MV-4-11 (cell line): ENCODE measurements at places on chromosomes 6 and 20.

DNA sequence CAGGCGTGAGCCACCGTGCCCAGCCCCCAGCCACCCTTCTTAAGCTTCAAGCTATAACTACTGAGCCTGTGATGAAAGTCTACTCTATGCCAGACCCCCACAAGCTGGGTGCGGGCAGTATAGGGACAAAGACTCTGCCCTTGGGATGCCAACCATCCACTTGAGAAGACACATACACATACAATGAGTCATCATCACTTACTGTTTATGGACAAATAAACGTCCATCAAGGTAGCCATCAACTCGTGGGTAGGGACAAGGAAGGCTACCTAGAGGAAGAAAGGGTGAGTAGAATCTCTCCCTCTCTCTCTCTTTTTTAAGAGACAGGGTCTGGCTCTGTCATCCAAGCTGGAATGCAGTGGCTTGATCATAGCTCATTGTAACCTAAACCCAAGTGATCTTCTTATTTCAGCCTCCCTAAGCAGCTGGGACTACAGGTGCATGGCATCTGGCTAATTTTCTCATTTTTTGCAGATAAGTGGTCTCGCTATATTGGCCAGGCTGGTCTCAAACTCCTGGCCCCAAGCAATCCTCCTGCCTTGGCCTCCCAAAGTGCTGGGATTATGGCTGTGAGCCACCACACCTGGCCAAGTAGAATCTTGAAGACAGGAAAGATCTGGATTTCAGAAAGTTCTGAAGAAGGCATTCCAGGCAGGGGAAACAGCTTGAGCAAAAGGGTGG lies 2.6 kb upstream of the TP53INP2 start:
- DNase-seq: no peak

GRCh38 chr6:140083375-140083774 lies 708.9 kb upstream of the CITED2 start:
- DNase-seq: no peak

GRCh38 chr6:15391500-15391899 lies 145.6 kb downstream of the JARID2 start:
- DNase-seq: no peak

GRCh38 chr6:133312006-133312405 lies 70.8 kb downstream of the EYA4 start:
- no peak for DNase-seq

- DNase-seq: no peak
Observed at GRCh38 chr6:15282334-15282733, 36.5 kb downstream of the JARID2 start.

- no peak for DNase-seq
Observed at GRCh38 chr6:6678811-6679210, 90.3 kb downstream of the LY86 start.

GRCh38 chr6:128246472-128247260 lies 273.7 kb downstream of the PTPRK start:
- DNase-seq: no peak

DNA sequence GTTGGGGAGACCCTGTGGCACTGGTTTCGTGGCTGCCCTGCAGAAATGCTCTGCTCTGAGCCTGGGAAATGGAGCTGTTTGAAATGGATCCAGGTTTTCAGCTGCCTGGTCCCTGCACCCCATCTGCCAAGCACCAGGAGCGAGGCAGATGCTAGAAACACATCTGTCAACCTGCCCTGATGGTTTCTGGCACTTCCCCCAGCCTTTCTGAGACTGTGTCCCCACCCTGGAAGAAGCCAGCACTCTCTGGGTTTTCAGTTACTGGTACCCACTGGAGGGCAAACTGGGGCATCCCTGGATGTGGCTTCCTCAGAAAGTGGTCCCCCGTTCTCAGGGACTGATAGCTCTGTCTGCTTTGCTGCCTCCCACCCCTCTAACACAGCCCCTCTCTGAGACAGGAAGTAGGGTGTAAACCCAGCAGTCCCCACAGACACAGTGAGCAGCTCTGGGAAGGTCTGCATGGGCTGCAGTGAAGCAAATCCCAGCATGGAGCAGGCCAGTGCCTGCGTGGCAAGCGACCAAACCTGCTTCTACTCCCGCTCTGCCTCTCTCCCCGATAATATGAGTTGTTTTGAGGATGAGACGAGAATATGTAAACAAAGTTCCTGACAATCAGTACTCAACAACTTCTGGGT lies 54.2 kb upstream of the MAFB start:
- no peak for DNase-seq

- DNase-seq: peak; percentile 46
Observed at GRCh38 chr20:38932457-38933120, 6.4 kb downstream of the FAM83D start.

DNA sequence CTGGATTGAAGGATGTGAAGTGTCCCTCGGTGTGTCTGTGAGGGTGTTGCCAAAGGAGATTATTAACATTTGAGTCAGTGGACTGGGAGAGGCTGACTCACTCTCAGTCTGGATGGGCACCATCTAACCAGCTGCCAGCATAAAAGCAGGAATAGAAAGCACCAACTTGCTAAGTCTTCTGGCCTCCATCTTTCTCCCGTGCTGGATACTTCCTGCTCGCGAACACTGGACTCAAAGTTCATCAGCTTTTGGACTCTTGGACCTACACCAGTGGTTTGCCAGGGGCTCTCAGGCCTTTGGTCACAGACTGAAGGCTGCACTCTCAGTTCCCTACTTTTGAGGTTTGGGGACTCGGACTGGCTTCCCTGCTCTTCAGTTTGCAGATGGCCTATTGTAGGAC lies 220.3 kb upstream of the LRFN2 start:
- peak; percentile 81 for DNase-seq

DNA sequence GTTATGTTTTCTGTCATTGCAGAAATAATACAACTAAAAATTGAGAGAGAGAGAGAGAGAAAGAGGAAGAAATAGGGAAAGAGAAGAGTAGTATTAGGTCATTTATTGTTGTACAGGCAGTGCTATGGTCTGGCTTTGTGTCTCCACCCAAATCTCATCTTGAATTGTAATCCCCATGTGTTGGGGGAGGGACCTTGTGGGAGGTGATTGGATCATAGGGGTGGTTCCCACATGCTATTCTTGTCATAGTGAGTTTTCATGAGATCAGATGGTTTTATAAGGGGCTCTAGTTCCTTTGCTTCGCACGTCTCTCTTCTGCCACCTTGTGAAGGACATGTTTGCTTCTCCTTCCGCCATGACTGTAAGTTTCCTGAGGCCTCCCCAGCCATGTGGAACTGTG lies 677.4 kb upstream of the CHD6 start:
- DNase-seq: no peak

GRCh38 chr6:5162355-5162754 lies 77.2 kb downstream of the PPP1R3G start:
- DNase-seq: no peak

DNA sequence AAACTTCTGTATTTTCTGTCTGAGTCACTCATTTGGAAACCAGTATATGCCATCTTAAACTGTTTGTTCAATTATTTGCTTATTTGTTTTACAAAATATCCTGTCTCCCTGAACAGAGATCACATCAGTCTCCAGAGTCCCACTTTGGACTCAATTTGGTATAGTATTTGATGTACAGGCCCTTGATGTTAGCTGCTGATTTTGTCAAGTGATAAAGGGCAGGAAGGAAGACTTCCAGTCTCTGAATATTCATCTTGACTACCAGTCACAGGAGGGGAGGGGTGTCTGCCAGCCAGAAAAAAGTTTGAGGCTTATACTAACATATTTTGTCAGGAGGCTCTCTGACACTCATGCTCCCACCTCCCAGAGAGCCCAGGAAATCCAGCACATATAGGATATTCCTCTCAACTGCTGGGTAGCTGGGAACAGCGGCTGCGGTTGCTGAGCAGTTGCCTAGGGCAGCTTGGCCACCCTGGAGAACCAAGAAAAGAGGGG lies 376.8 kb upstream of the RUNX2 start:
- no peak for DNase-seq

DNA sequence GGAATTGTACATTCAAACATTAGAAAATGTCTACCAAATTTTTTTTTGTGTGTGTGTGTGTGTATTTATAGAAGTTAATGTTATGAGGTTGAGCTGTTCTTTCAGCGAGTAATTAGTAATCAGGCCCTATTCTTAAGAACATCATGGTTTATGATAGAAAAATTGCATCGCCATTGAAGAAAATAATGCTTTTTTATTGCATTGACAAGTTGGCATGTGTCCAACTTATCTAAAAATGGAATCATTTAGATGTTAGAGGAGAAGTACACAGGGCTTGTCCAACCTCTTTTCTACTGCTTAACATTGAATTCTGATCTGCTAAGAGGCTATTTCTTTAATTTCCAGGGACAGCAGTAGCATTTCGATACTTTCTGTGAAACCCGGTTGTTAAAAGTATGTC lies 61.6 kb upstream of the ADGRG6 start:
- no peak for DNase-seq

DNA sequence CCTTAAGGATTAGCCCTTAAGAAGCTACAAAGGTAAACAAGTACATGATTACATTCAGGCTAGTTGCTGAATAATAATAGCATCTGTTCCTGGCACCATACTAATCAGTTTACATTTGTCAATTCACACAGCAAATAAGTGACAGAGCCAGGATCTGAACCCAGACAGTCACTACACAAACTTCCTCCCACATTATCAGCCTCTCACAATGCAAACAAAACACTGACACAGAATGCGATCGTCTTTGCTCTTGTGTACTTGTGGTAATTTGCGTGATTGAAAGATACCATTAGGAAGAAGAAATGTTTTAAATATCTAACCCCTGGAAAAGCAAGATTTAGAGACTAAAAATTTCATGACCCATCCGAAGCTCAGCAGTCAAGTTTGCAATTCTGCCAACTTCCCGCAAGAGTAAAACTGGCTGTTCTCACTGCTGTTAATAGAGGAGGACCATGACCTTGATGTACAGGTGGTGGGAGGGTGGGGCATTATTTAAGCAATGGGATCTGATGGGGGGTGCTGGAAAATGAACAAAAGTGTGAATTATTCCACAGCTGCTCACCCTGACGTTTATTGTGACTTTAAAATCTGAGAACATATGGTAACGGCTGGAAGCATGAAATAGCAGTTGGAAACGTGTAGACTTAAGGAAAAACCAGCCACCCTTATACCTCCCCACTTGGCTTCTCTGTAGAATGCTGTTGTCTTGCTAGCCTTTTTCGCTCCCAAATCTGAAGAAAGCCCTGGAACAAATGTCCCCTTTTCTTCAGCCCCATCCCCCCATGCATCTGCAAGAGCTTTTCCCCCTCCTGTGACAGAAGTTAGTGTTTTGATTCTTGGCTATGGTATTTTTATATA lies 95.3 kb upstream of the ARMC2 start:
- DNase-seq: no peak

DNA sequence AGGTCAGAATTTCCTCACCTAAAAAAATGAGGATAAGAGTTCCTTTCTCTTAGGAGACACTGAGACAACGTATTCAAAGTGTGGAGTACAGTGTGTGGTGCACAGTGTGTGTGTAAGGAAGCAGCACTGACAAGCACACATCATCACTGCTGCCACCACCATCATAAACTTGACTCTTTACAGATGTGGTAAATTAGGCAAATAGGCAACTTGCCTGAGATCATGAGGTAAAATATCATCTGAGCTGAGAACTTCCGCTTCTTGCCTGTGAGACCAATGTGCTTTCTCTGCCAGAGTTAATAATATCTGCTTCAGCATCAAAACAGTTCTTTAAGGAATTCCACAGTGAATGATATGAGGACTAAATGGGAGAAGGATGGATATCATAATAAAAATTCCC lies 52.7 kb downstream of the LYRM4 start:
- DNase-seq: no peak

DNA sequence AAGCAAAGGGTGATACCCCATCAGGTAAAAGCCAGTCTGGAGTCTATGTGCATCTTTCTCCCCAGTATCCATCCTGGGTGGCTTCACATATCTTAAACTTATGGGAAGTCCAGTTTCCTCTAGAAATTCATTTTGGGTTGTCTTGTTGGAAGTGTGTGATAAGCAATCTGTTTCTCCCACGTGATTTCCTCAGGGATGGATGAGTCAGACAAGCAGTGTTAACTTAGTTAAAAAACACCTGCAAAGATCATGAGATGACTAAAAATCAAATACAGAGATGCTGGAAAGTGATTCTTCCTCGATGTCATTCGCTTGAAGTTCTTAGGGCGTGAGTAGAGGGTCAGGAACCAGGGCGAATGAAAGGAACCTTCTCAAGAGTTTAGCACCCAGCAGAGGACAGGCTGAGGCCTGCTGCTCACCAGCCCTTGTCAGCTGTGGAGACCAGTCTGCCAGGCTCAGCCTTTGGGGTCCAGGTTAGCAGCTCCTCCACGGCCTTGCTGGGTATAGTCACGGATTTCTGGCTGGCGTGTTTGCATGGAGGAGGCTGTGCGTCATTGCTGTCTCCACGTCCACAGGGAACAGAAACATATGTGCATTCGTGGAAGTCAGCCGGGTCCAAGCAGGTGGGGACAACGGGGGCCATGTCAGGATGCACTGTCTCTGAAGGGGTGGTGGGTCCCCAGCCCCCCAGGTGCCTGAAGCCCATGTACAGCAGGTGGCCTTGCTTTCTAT lies 2.8 kb upstream of the PNPLA1 start:
- no peak for DNase-seq

GRCh38 chr6:167047554-167047953 lies 48.4 kb downstream of the CEP43 start:
- DNase-seq: peak; percentile 98

DNA sequence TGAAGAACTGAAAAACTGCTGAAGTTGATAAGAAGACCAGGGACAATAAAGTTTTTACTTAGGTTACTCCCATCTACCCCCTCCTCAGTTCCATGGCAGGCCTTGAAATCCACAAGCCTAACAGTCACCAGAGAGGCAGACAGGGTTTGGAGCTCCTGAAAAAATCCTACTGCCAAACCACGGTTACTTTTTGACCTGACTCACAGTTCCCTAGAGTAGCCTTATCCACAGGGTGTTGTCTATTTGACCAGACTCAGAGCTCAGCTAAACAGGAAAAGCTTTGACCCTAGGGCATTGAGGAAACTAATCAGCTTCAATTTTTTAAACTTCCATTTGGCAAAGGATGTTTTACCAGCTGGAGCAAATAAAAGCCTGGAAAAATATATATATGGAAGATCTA lies 257.7 kb upstream of the NT5E start:
- DNase-seq: no peak

- no peak for DNase-seq
Observed at GRCh38 chr6:81938991-81939732, 186.7 kb upstream of the TENT5A start.

- DNase-seq: no peak
Observed at GRCh38 chr6:122676146-122676545, 65.9 kb downstream of the PKIB start.

DNA sequence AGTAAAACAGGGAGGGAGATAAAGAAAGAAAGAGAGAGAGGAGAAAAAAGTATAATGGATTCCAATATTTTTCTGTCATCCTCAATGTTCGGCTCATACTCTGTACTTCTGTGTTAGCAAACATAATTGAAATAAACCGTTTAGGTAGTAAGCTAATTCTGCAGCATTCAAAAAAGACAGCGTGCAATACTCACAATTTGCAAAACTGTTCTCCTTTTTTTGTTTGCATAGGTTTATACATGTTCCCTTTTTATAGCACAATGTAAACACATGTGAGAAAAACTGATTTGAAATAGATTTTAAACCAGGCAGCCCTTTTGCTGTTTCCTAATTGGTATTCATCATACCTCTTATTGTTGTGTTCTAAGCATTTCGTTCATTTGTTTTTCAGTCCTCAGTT lies 188.9 kb downstream of the PLCB1 start:
- no peak for DNase-seq

GRCh38 chr20:37416848-37417616 lies 71.1 kb downstream of the SRC start:
- DNase-seq: no peak

- DNase-seq: no peak
Observed at GRCh38 chr6:151705993-151706733, 101.3 kb upstream of the ESR1 start.
